ENCODE measurements at places on chromosomes 4 and X.
A peak's percentile ranks its signal among the peaks of the same experiment; 100 is the strongest.

DNA sequence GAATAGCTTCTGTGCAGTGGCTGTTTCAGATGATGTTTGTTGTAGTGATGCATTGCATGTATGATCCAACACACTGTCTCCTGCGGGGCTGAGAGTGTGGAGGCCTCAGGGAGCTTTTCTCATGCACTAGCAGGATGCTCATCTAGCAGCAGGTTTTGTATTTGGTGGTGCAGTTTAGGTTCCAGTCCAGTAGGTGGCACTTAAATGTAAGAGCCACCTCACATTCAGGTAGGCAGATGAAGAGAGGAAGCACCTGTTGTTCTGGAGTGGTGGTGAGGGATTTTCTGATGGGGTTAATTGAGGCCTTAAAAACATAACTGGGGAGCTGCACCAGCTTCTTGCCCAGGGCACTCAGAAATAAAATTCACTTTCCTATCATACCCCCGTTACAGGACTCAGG is 300.9 kb downstream of the SPIN4 start:
- no peak for DNase-seq

DNA sequence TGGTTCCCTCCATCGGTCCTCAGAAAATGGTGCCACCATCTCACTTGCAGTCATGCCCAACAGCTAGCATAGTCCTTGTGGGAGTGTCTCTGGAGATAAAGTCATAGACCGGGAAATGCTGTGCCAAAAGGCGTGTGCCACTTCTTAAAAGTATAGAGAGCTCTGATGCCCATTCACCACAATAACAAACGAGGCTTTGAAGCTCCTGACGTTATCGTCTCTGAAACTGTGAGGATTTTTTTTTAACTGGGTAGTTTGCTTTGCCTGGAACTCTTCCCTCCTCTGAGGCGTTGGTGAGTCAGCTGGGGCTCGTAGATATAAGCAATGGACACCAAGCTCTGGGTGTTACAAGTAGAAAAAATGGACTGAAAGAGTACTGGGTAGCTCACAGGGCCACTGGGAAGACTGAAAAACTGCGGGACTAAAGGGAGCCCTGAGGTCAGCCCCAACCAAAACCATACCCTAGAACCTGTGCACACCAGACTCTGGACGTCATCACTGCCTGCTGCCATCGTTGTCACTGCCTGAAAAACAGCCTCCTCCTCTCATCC is 89.4 kb upstream of the TRIM2 start:
- peak; percentile 67 for DNase-seq

GRCh38 chr4:90852237-90852636 is 725.0 kb downstream of the CCSER1 start:
- DNase-seq: no peak

GRCh38 chrX:136866337-136867095 is 14.0 kb downstream of the RBMX start:
- DNase-seq: no peak

DNA sequence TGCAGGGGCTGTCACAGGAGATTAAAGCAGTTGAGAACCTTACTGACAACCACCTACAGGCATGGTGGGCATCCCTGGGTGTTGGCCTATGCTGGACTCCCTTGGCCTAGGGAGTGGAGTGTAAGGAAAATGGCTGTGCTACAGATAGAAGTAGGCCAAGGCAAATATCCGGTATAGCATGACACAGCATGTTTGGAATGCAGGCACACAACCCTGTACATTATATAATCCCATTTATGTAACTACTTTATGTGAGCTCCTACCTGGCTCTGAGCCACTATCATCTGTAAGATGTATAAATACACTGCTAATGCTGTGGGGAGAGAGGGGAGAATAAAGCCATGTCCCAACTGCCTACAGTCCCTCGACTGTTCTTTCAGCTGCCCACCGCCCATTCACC is 38.7 kb upstream of the KCTD8 start:
- DNase-seq: no peak

DNA sequence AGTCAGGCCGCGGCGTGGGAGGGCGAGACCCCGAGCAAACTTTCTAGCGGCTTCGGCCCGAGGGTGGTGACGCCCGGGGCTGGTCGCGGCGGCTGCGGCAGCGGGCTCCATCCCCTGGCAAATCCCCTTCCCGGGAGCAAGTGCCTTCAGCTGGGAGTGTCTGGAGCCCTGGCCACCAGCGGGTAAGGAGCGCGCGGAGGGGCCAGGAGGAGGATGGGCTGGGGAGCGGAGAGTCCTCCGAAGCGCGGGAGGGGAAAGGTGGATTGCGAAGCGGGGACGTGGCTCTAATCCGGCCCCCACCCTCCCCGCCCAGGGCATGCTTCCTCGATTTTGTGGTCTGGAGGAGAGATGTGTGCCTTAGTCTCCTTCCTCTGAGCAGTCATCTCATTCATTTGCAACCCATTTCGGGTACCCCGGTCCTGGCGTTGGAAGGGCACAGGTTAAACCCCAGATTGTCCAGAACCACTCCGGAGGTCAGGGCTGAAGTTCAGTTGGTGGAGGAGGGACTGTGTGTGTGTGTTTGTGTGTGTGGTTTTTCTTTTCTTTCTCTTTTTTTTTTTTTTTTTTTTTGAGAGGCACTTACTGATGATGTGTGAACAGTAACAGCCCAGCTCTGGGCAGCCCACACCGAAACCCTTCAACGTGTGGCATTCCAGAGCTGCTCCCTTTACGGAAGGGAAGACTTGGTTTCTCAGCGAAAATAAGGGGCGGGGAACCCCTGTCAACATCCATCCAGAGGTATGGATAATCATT is 516 bp downstream of the SGMS2 start:
- DNase-seq: no peak

GRCh38 chr4:72357908-72358307 is 211.1 kb downstream of the ADAMTS3 start:
- DNase-seq: no peak

- DNase-seq: no peak
These were observed 763 bp downstream of the ASB9 start for GRCh38 chrX:15269120-15269519.

Data from CD4-positive, alpha-beta T cell treated with Interleukin-15 for 4 hours (primary cell).